ENCODE measurements at places on chromosomes 4 and X. TPM values are rescaled to one million over a fixed set of nuclear protein-coding genes. Genes with fewer than 3 reads are reported as not detected.

The TRPC5OS gene
- not detected for polyA plus RNA-seq

The PAQR3 gene
- 35.7 TPM for polyA plus RNA-seq

The SPANXA1 gene
- not detected for polyA plus RNA-seq

The QDPR gene
- 36.4 TPM for polyA plus RNA-seq

The JCHAIN gene
- 1.1 TPM for polyA plus RNA-seq

The ART3 gene
- not detected for polyA plus RNA-seq

The PHEX gene
- 0.24 TPM for polyA plus RNA-seq

The CCNB3 gene
- 0.05 TPM for polyA plus RNA-seq

The ZNF157 gene
- polyA plus RNA-seq, result 0.07 TPM

- peak; percentile 63 for DNase-seq
Observed at GRCh38 chr4:158051401-158052235, 121.2 kb downstream of the GASK1B start.

DNA sequence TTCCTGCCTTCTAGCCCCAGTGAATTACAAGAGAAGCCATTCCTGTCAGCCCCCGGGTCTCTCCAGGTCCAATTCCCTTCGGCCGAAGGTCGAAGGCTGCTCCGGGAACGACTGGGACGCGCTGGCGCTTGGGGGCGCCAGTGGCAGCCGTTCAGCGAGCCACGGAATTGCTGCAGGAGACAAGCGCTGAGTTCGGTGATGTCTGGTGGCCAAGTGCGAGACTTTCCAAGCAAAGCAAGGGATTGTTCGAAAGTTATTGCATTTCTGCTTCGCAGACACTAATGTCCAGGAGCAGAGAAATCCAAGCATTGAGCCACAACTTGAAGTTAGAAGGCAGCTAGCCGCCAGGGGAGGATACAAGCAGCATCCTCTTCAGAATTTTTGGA is 1.1 kb upstream of the DKK2 start:
- no peak for DNase-seq

DNA sequence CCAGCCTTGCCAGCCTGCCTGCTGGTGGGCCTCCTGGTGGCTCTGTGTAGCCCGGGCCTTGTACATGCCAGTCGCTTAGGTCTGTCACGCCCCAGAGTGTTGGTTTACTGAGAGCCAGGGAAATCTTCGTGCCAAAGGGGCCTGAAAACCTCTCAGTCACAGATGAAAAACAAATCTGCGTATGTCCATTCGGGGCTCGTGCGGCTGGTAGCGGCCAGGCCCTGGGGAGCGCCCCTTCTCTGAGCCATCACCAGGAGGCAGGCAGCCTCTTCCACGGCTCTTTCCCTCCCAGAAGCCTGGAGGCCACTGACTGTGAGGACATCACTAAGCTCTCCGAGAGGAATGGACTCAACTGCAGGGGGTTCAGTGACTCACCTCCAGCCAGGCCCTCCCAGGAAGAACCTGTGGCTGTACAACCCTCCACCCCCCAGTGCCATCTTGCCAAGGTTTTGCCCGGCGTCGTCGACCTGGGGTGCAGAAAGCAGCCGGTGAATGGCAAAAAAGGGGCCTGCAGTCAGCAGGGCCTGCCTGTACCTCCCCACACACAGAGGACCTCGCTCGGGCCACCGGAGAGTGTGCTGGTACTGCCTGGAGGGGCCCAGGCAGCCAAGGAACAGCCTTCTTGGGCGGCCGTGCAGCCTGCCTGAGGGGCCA is 162.2 kb downstream of the BCOR start:
- DNase-seq, result no peak

DNA sequence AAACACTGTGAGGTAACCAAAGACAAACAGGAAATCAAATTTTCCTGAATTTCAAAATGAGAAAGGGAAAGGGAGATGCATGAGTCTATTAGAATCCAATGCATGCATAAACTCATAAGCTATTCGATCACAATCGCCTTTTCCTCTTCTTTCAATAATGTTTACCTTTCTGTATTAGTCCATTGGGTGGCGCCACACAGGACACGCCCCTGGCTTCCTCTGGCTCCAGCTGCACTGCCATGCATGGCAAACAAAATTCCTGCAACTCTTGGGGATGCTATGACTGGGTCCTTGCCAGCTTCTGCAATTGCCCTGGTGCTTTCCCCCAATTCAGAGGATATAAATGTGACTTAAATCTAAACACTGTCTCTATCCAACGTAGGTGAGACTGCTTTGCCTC is 424.5 kb upstream of the PCDH7 start:
- no peak for DNase-seq

DNA sequence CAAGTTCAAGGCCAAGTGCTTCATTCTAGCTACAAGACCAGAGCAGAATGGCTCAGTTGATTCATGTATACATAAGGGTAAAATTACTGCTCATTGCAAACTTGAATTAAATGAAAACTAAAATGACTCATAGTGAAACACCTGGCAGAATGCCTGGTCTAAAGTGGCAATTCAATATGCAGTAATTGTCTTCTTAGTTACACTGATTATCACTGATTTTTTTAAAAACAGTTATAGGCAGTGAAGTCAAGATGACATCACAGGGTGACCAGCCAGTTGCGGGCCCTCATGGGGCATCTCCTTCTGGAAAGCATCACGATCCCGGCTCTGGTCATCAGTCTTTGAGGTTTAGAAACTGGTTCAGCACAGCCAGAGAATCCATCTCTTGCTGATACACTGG is 154.2 kb downstream of the RAB28 start:
- DNase-seq, result no peak

DNA sequence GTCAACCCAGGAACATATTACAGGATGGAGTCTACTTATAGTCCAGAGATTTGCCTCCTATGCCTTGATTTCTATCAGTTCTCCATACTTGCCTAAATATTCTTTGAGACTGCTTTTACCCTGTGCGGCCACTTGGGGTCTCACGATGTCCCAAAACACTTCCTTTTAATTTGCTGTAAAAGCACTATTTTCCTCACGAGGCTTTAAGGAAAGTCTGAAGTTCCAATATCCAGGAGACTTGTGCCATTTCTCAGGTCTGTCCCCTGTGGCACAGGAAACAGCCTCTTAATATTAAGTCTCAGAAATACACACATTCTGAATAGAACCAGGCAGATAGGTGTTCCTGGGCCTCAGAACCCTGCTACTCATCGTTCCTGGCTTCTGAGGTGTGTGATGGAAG is 142.9 kb downstream of the TMEM164 start:
- no peak for DNase-seq

- DNase-seq, result no peak
Observed at GRCh38 chr4:113435893-113436292, 325.6 kb downstream of the CAMK2D start.

DNA sequence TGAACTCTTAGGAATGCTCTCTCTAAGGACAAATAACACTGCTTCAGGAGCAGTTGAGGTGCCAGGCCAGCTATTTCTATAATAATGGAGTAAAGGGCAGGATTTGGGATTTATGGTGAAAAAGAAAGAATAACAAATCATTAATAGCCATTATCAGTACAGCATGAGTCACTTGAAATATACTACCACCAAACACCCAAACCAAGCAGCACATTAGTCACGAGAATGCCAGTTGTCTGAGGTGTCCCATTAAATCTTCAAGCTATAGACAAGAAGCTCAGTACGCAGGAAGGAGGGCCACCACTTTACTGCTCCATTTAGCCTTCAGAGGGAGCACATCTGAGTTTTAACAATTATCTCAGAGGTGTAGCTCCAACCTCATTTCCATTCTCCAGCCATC is 106.8 kb upstream of the MAGEA10 start:
- no peak for DNase-seq

DNA sequence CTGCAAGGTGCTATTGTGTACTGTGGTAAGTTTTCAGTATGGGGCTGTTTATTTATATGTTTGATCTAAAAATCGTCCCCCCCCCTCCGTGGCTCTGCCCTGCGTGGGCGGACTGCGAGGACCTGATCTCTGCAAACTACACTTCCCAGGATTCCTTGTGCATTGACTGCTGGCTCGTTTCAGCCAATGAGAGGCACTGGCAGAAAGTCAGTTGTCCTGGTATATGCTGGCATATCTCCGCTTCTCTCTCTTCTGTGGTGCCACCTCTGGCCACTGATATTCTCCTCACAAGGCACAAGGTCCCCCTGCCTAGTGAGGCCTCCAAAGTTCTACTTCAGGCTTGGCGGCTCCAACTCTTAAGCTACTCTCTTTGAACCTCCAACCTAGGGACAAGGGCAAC is 168.8 kb upstream of the ZFP42 start:
- DNase-seq, result no peak

GRCh38 chr4:169209388-169209883 is 61.3 kb downstream of the SH3RF1 start:
- no peak for DNase-seq

- DNase-seq, result no peak
Observed at GRCh38 chrX:43643201-43643600, 12.9 kb upstream of the MAOA start.

DNA sequence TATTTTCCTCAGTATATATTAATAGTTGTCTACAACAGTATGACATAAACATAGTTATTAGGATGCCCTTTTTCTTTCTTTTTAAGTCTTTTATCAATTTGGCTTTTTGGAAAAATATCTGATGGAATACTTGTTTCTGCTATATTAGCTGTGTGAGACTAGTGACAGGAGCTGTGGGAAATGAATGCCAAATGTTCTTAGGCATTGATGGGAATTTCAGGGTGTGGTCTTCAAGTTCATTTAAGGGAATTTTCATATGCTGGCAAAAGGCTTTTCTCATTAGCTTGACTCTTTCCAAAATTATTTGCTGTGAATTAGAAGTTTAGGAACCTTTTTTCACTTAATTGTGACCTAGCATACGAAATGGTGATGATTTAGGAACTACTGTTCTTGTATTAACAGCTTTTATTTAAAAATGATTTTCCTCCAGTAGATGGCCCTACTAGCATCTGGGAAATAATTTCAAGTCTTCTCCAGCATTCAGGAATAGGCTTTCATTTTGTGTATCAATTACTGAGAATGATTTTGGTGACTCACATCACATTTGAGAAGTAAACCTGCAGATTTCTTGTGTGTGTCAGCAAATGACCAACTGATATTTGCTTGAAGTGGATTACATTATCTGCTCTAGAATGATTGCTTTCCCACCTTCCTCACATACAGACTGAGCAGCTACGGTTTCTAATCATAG is 70.9 kb downstream of the HTT start:
- DNase-seq, result no peak

GRCh38 chr4:8310306-8310705 is 40.8 kb downstream of the HTRA3 start:
- DNase-seq, result no peak
